ENCODE measurements at places on chromosomes 6 and 20. TPM values are rescaled to one million over a fixed set of nuclear protein-coding genes. Genes with fewer than 3 reads are reported as not detected.

GRCh38 chr6:118903691-118904090, 9.7 kb downstream of the ASF1A start:
- H3K27me3 ChIP-seq = no peaks in the 10 kb centered on the region
- no peak overlapping the region for H3K27ac ChIP-seq
- DNase-seq = no peak
- peaks cover 28% of the 10 kb centered on the region for H3K4me1 ChIP-seq
- peaks cover 95% of the 10 kb centered on the region for H3K36me3 ChIP-seq

GHRH gene
- not detected for total RNA-seq

- H3K27me3 ChIP-seq = peaks cover 4% of the 10 kb centered on the region
- no peak overlapping the region for H3K4me3 ChIP-seq
- no peaks in the 10 kb centered on the region for H3K36me3 ChIP-seq
- H3K4me1 ChIP-seq = no peaks in the 10 kb centered on the region
Observed at GRCh38 chr6:18485660-18486435, 98.7 kb downstream of the RNF144B start.

DNA sequence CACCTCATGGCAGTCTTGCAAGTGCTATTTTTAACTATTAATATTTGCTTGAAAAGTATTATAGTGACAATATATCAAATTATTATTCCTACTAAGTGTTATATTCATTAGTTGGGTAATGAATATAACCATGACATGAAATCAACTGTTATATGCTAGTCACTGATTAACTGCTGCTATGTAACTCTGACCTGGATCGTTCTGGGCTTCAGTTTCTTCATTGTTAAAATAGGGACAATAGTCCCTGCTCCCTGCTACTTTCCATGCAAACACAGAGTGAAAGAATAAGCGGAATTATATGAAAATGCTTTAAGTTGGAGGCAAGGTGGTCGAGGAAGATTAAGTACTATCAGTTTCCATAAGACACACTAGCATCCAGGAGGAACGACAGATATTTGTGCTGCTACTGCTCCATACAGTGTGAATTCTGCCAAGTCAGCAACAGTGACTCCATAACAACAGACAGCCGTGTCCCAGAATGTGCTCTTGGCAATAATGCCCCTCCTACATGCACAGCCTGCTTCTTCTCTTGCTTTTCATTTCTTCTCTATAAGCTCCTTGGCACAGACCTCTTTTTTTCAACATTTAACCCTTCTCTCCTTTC, 107.2 kb downstream of the CHD6 start:
- no peak for DNase-seq
- H3K4me1 ChIP-seq = no peaks in the 10 kb centered on the region
- H3K27me3 ChIP-seq = no peaks in the 10 kb centered on the region
- no peak overlapping the region for H3K4me3 ChIP-seq

DNA sequence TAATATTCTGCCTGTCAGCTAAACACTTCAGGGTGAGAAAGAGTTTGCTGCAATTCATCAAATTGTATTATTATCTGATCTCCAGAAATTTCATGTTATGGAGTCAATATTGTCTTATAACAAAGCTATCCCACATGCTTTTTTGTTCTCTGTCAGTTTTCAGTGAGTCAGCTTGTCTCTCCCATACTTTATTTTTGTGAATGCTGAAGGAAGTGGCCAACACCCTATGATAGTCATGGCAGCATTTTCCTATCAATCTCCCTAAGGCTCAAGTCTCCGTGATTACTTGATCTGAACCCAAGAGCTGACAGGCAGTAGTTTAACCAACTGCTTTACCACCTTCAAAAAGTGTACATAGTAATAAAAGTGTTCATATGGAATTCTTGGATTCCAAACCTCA, 42.2 kb downstream of the RFPL4B start:
- no peaks in the 10 kb centered on the region for H3K4me1 ChIP-seq
- no peak overlapping the region for H3K27ac ChIP-seq
- no peaks in the 10 kb centered on the region for H3K36me3 ChIP-seq
- no peak overlapping the region for H3K4me3 ChIP-seq

DNA sequence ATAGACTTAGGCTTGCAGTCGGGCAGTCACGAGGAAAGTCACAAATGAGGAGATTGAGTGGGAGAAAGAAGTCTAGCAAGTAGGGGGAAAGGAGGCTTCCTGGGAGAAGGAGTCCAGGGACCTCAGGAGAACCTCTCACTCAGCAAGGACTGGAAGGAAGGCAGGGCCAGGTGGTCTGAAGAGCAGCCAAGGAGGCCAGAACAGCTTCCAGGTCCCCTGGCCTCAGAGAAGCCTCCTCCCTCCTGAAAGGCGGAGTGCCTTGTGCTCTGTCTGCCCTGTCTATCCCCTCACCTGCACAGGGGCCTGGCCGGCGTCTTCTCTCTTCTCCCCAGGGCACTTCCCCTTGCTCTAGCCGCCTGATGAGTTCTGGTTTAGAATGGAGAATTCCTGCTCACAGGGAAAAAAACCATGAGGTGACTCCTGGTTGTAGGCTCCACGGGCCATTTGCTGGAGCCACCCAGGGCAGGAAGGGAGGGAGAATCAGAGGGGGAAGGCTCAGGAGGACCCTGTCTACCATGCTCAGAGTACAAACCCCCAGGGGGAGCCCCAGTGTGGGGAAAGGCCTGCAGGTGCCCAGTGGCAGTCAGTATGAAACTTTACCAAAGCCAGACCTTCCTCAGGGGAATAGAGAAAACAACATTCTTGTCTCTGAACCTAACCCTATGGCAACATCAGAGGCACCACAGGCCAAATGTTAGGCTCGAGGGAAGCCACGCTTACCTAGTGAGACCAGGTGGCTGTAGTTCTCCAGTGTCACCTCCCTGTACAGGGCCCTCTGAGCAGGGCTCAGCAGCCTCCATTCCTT, 11.2 kb downstream of the ZNF337 start:
- no peaks in the 10 kb centered on the region for H3K27me3 ChIP-seq
- no peaks in the 10 kb centered on the region for H3K4me1 ChIP-seq
- H3K27ac ChIP-seq = no peak overlapping the region

GRCh38 chr20:40241596-40242343, 447.3 kb downstream of the MAFB start:
- no peaks in the 10 kb centered on the region for H3K4me1 ChIP-seq
- H3K4me3 ChIP-seq = no peak overlapping the region

GRCh38 chr6:89360415-89360999, 8.0 kb upstream of the UBE2J1 start:
- peaks cover 43% of the 10 kb centered on the region for H3K4me1 ChIP-seq
- H3K27ac ChIP-seq = no peak overlapping the region
- no peak overlapping the region for H3K4me3 ChIP-seq
- no peak for DNase-seq

PTCRA gene
- total RNA-seq = 6.4 TPM

CRYBG1 gene
- total RNA-seq = 29.9 TPM

DNA sequence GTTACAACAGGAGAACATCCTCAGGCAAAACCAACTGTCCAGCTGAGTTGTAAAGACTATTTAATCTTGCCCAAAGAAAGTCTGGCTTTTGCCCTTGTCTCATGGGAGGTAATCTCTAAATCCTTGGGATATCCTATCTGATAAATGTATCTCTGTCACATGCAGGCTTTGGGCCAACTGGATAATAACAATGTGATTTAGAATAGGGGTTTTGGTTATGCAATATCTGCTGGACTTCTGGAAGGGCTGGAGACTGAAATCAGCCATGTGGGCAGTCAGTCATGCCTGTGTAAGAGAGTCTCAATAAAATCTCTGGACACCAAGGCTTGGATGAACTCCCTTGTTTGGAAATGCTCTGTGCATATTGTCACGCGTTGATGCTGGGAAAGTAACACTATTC, 56.3 kb upstream of the PRL start:
- no peaks in the 10 kb centered on the region for H3K36me3 ChIP-seq
- H3K27me3 ChIP-seq = no peaks in the 10 kb centered on the region
- no peaks in the 10 kb centered on the region for H3K4me1 ChIP-seq
- no peak overlapping the region for H3K4me3 ChIP-seq
- no peak overlapping the region for H3K27ac ChIP-seq
- no peak for DNase-seq

GRCh38 chr20:57769756-57770155, 59.9 kb upstream of the PMEPA1 start:
- no peak overlapping the region for H3K4me3 ChIP-seq
- DNase-seq = no peak
- H3K4me1 ChIP-seq = no peaks in the 10 kb centered on the region
- H3K27me3 ChIP-seq = no peaks in the 10 kb centered on the region
- no peaks in the 10 kb centered on the region for H3K36me3 ChIP-seq

- no peaks in the 10 kb centered on the region for H3K36me3 ChIP-seq
- no peaks in the 10 kb centered on the region for H3K4me1 ChIP-seq
- no peaks in the 10 kb centered on the region for H3K27me3 ChIP-seq
Observed at GRCh38 chr6:99790679-99791078, 184.0 kb downstream of the PRDM13 start.

TINAG gene
- total RNA-seq = not detected

GRCh38 chr20:2086980-2087377, 14.6 kb upstream of the STK35 start:
- H3K36me3 ChIP-seq = no peaks in the 10 kb centered on the region
- no peak overlapping the region for H3K4me3 ChIP-seq
- H3K27ac ChIP-seq = no peak overlapping the region
- no peaks in the 10 kb centered on the region for H3K4me1 ChIP-seq

DNA sequence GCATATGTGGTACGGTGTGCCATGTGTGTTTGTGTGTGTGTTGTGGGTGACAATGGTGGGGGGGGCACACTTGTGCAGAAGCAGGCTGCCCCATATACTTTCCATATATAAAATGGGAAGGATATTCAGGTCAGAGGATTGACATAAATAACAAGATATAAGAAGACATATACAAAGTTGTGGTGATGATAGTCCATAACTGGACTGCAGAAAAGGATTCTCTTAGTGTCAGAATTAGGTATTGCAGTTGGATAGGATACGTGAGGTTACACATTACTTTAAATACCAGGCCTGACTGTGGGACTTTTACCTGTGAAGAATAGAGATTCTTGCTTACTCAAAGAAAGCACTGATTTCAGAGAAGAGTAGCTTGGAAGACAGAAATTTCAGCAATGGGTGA, 1260.3 kb downstream of the EPHA7 start:
- no peak overlapping the region for H3K27ac ChIP-seq
- no peaks in the 10 kb centered on the region for H3K36me3 ChIP-seq
- H3K4me3 ChIP-seq = no peak overlapping the region

CYP21A2 gene
- 7.2 TPM for total RNA-seq

SLC35A1 gene
- 25.4 TPM for total RNA-seq

DNA sequence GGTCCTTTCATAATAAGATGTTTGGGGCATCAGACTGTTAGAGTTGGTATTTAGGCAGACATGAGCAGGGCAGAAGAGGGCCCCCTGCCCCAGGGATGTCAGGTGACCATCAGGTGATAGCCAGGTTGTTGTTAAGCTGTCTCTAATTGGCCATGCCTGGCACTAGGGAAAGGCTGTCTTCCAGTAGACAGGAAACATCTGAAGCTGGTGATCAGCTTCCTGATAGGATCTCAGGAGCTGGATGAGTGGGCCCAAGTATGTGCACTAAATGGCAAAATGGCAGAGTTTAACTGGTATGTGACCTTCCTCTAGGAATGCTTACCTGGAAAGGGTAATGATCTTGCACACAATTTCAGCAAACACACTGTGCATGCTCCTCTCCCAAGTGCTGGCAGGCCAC, 190.7 kb downstream of the CDH26 start:
- DNase-seq = no peak
- no peaks in the 10 kb centered on the region for H3K27me3 ChIP-seq
- H3K27ac ChIP-seq = no peak overlapping the region
- H3K4me3 ChIP-seq = no peak overlapping the region
- no peaks in the 10 kb centered on the region for H3K36me3 ChIP-seq

GRCh38 chr20:57450419-57450818, 59.2 kb downstream of the RBM38 start:
- H3K4me3 ChIP-seq = no peak overlapping the region
- peaks cover 36% of the 10 kb centered on the region for H3K4me1 ChIP-seq
- H3K27me3 ChIP-seq = no peaks in the 10 kb centered on the region
- H3K27ac ChIP-seq = peak overlapping the region; percentile 84

OR2J3 gene
- total RNA-seq = not detected

- no peaks in the 10 kb centered on the region for H3K36me3 ChIP-seq
- H3K27ac ChIP-seq = no peak overlapping the region
- H3K27me3 ChIP-seq = no peaks in the 10 kb centered on the region
- DNase-seq = no peak
- no peak overlapping the region for H3K4me3 ChIP-seq
Observed at GRCh38 chr6:136317021-136317694, 27.5 kb upstream of the BCLAF1 start.

CCM2L gene
- 161 TPM for total RNA-seq

DNA sequence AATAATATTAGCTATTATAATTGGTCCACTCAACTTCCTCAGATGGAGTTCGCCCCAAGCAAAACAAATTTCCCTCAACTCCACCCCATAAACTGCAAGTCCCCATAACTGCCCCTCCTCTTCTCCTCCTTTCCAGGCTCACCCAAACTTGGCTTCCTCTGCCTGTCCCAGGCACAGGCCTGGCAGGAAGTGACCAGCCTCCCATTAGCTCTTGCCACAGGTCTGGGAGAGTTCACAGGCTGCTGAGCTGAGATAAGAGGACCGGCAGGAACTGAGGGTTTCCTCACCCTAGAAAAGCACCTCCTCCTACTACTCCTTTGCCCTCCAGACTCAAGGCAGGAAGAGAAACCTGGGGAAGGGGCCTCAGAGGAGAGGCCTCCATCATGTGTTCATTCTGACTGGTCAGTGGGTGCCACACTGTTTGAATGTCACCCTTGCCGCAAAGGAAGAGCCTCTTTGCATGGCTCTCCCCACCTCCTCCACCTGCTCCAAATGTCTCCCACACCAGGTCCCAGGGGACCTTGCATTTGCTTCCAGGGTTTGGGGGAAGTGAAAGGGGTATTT, 24.5 kb upstream of the SMIM29 start:
- peak overlapping the region; percentile 74 for H3K27ac ChIP-seq
- peaks cover 35% of the 10 kb centered on the region for H3K4me1 ChIP-seq
- H3K27me3 ChIP-seq = no peaks in the 10 kb centered on the region
- no peak overlapping the region for H3K4me3 ChIP-seq
- no peaks in the 10 kb centered on the region for H3K36me3 ChIP-seq

DNA sequence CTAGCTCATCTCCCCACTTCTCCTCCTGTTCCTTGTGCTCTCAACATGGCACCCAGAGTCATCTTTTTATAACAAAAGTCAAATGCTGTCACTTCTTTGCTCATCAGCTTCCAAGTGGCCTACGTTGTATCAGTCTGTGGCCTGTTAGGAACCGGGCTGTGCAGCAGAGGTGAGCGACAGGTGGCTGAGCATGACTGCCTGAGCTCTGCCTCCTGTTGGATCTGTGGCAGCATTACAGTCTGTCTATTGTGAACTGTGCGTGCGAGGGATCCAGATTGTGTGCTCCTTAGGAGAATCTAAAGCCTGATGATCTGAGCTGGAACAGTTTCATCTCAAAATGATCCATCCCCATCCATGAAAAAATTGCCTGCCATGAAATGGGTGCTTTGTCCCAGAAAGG, 129.6 kb downstream of the FNDC1 start:
- H3K4me1 ChIP-seq = no peaks in the 10 kb centered on the region
- no peak overlapping the region for H3K4me3 ChIP-seq
- DNase-seq = no peak
- H3K36me3 ChIP-seq = no peaks in the 10 kb centered on the region

Measured in spleen (tissue), 13 donors.